Fibroblast of villous mesenchyme (primary cell): ENCODE measurements at places on chromosomes 5 and 9. TPM values are rescaled to one million over a fixed set of nuclear protein-coding genes. Genes with fewer than 3 reads are reported as not detected.

The PELO gene
- total RNA-seq, result 44.9 and 47.7 TPM in 2 replicates

DNA sequence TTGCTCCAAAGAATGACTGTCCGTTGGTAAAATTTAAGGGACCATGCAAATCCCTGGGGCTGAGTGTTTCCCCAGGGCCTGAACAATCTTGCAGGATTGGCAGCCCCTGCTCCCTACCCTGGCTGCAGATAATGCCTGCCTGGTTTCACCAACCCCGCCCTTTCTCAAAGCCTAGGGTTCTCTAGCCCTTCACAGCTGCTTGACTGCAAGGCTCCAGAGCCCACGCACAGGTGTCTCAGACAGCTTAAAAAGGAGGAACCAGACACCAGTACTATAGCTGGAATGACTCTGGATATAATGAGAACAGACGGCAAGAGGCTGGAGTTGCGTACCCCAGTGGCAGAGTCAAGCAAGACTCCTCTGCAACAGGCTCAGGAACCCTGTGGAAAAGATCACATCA is 25.2 kb upstream of the TNIP1 start:
- no peak for DNase-seq

- no peak for DNase-seq
Observed at GRCh38 chr5:136682986-136683385, 317.6 kb upstream of the TRPC7 start.

The SLC24A2 gene
- under 0.01 TPM in 1 of 2 replicates, not detected in the other for total RNA-seq

- DNase-seq, result peak; percentile 25
Observed at GRCh38 chr9:68981789-68982188, 32.1 kb downstream of the PRKACG start.

The C1QTNF3 gene
- total RNA-seq, result 0.86 and 1.9 TPM in 2 replicates
